Activated CD4-positive, alpha-beta memory T cell treated with anti-CD3 and anti-CD28 coated beads for 36 hours (primary cell): ENCODE measurements at places on chromosomes 1 and 21. TPM values are rescaled to one million over a fixed set of nuclear protein-coding genes. Genes with fewer than 3 reads are reported as not detected.

DNA sequence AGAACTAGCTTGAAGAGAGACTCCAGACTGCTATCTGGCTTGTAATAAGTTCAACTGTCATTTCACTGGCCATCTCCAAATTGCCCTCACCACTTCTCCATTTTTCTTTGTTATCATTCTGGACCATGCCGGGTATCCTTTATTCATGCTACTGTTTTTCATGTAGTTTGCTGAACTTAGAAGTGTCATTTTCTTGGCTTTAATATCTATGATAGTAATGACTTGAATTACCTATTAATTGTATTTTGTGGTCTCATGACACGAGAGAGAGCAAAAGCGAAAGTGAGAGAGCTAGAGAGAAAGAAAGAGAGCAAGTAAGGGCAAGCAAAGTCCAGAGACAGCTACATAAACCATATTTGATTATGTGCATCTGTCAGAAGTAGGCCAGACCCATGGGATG lies 184.9 kb upstream of the ATP1B1 start:
- H3K4me1 ChIP-seq, result peaks cover 7% of the 10 kb centered on the region
- H3K27ac ChIP-seq, result no peak overlapping the region
- peaks cover 10% of the 10 kb centered on the region for H3K27me3 ChIP-seq
- no peak for DNase-seq
- no peaks in the 10 kb centered on the region for H3K36me3 ChIP-seq
- no peak overlapping the region for H3K4me3 ChIP-seq

- H3K27ac ChIP-seq, result no peak overlapping the region
- no peaks in the 10 kb centered on the region for H3K27me3 ChIP-seq
- H3K36me3 ChIP-seq, result peaks cover 10% of the 10 kb centered on the region
- peak; percentile 13 for DNase-seq
Observed at GRCh38 chr1:247440001-247440620, 17.8 kb downstream of the OR2B11 start.

GRCh38 chr1:178933709-178934490 lies 63.0 kb upstream of the ANGPTL1 start:
- no peaks in the 10 kb centered on the region for H3K4me1 ChIP-seq
- DNase-seq, result no peak
- H3K27me3 ChIP-seq, result no peaks in the 10 kb centered on the region
- H3K27ac ChIP-seq, result no peak overlapping the region
- H3K36me3 ChIP-seq, result no peaks in the 10 kb centered on the region

GRCh38 chr1:37807555-37808368 lies at the start of the genes C1orf122 and YRDC:
Gene C1orf122 (plus strand): TSS chr1:37807790. CDS start chr1:37808405, 615 bp downstream.
Gene YRDC (minus strand): TSS chr1:37808208. CDS start chr1:37808180, 28 bp downstream.
- peaks cover 40% of the 10 kb centered on the region for H3K4me1 ChIP-seq
- DNase-seq, result peak; percentile 95
- H3K27ac ChIP-seq, result peak within 1 kb of the TSS; percentile 96
- H3K36me3 ChIP-seq, result peaks cover 32% of the 10 kb centered on the region
- no peaks in the 10 kb centered on the region for H3K27me3 ChIP-seq

GRCh38 chr1:44270686-44271628 lies 57.7 kb downstream of the DMAP1 start:
- no peak overlapping the region for H3K4me3 ChIP-seq
- no peaks in the 10 kb centered on the region for H3K36me3 ChIP-seq
- H3K27me3 ChIP-seq, result no peaks in the 10 kb centered on the region

DNA sequence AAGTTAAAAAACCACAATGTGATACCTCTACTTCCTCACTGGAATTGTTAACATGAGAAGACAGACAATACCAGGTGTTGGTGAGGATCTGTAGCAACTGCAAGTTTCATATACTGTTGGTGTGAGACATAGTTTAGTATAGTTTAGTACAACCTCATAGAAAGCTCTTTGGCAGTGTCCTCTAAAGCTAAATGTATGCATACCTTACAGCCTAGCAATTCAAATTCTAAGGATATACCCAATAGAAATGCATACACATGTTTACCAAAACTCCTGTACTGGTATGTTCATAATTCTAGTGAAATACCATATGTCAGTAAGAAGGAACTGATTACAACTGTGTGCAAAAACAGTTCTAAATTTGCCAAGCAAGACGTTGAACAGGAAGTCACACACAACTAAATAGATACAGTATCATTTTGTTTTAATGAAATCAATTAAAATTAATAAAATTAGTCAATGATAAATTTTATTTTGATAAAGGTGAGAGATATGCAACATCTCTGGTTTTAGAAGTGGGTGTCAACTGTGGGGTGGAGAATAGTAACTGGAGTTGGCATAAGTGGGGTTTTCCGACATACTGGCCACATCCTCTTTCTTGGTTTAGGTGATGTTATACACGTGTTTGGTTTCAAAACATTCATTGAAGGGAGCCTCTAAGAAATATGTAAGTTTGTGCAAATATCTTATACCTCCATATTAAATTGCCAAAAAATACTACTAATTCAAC lies 450.7 kb downstream of the PTPRC start:
- peak; percentile 41 for DNase-seq
- peaks cover 14% of the 10 kb centered on the region for H3K4me1 ChIP-seq
- peaks cover 2% of the 10 kb centered on the region for H3K36me3 ChIP-seq
- no peak overlapping the region for H3K27ac ChIP-seq
- H3K27me3 ChIP-seq, result no peaks in the 10 kb centered on the region
- no peak overlapping the region for H3K4me3 ChIP-seq

DNA sequence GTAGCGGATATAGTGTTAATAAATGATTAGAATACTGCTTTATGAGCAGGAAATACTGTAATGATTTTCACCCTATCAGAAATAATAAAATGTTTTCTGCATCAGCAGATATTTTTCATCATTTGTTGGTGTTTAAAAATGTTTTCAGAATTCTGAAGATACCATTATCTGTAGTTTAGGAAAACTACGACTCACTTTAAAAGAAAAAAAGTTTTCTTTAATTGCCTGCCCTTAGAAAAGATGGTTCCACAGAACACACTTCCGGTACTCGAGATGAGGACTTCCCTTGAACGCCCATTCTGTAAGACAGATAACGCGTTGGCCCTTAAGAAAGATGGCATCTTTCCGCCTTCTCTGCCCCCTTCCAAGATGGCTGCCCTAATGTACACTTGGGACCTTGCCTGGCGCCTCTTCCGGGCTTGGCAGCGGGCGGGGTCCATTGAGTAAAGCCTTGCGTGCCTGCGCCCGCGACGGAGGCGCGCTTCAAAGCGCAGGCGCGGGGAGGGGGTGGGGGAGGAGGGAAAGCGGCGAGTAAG lies at the start of gene SZRD1:
Gene SZRD1, plus strand, starts transcription at position 521 of the 536 bp plus-strand sequence. CDS start 16 bp downstream, outside the sequence.
- DNase-seq, result peak; percentile 98
- H3K27ac ChIP-seq, result peak within 1 kb of the TSS; percentile 100
- H3K4me3 ChIP-seq, result peak within 1 kb of the TSS; percentile 97
- H3K4me1 ChIP-seq, result peaks cover 27% of the 10 kb centered on the region

DNA sequence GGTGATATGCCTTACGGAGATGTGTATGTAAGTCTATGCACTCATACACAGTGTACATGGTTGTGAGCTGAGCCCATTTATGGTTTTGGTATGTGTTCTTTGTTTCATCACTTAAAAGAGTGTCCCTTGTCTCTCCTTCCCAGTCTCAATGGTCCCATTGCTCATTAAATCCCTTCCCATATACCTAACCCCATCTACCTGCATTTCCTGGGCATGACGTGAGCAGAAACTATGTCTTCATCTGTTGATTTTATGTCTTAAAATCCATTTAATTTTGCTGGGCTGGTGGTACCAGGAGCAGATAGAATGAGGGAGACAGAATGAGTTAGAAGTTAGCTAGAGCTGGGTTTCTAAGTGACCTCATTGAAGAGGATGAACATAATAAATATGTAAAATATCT lies 44.8 kb downstream of the ADAMTS1 start:
- no peaks in the 10 kb centered on the region for H3K36me3 ChIP-seq
- H3K27me3 ChIP-seq, result peaks cover under 1% of the 10 kb centered on the region
- no peak overlapping the region for H3K27ac ChIP-seq
- no peak for DNase-seq
- no peaks in the 10 kb centered on the region for H3K4me1 ChIP-seq

GRCh38 chr1:243415663-243416408 lies 160.0 kb downstream of the SDCCAG8 start:
- H3K27me3 ChIP-seq, result no peaks in the 10 kb centered on the region
- no peak for DNase-seq
- peaks cover 26% of the 10 kb centered on the region for H3K4me1 ChIP-seq
- H3K27ac ChIP-seq, result no peak overlapping the region
- H3K4me3 ChIP-seq, result no peak overlapping the region

DNA sequence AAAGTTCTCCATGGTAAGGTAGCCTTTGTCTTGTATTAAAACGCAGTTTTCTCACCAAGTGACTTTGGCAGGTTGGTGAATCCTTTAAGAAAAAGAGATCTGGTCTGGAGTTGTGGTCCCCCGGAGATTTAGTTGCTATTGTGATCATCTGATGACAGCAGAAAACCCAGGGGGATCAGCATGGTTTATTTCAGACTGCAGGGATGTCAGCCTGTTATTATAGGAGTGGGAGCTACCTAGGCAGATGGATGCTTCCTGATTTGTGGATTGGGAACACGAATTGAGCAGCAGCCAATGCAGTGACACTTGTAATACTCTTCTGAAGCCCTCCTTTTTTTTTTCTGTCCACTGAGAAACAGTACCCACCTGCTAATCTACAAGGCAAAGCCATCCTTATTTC lies 150.2 kb downstream of the ST6GALNAC3 start:
- H3K27ac ChIP-seq, result no peak overlapping the region
- no peak for DNase-seq
- peaks cover under 1% of the 10 kb centered on the region for H3K4me1 ChIP-seq

DNA sequence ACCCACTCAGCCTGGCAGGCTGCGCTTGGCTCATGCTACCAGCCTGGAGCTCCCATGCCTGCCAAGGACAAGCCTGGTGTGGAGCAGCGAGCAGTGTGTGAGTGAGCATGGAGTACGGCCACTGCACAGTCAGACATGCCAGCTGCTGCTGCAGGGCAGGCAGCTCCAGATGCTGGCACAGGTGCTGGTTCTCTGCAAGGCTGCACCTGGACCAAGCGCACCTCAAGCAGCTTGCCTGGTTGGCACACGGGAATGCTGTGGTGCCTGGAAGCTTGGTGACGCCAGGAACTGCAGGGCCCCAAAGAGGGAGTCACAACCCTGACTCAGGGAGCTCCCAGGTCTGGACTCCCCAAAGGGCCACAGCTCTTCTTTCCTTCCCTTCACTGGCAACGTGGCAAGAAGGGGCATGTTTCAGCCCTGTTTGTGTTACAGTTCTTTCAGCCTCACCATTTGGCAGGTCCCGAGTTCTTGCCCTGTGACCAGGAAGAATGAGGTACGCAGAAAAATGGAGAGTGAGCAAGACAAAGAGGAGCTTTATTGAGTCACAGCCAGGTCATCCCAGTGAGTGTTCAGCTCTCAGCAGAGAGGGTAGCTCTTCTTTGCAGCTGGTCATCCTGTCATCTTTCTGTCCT lies 26.1 kb downstream of the ACOT7 start:
- no peaks in the 10 kb centered on the region for H3K27me3 ChIP-seq
- H3K36me3 ChIP-seq, result peaks cover 2% of the 10 kb centered on the region
- H3K4me3 ChIP-seq, result no peak overlapping the region

- no peak for DNase-seq
- no peaks in the 10 kb centered on the region for H3K4me1 ChIP-seq
- H3K27me3 ChIP-seq, result no peaks in the 10 kb centered on the region
- H3K27ac ChIP-seq, result no peak overlapping the region
- no peaks in the 10 kb centered on the region for H3K36me3 ChIP-seq
- H3K4me3 ChIP-seq, result no peak overlapping the region
Observed at GRCh38 chr21:45499970-45500577, 42.2 kb downstream of the SLC19A1 start.

DNA sequence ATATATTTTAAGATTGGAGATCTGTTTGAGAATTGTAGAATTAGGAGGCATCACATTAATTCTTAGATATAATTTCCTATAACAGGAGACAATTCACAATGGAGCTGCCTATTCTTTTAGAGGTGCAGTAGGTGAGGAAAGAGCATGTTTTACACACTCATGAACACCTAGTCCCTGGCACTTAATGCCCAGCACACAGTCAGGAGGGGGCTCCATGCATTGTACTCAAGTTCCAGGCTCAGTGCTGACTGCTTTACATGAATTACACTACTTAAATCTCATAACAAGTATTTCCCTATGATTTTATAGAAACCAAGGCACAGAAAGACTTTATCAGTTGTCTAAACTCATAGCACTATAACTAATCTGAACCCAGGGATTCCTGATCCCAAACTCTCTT lies 360 bp upstream of the GBP3 start:
- peaks cover 47% of the 10 kb centered on the region for H3K4me1 ChIP-seq
- H3K27ac ChIP-seq, result peak overlapping the region; percentile 69
- H3K27me3 ChIP-seq, result peaks cover 5% of the 10 kb centered on the region
- peaks cover 22% of the 10 kb centered on the region for H3K36me3 ChIP-seq
- DNase-seq, result no peak

GRCh38 chr1:67350783-67351182 lies 43.1 kb downstream of the IL12RB2 start:
- H3K4me1 ChIP-seq, result peaks cover 41% of the 10 kb centered on the region
- H3K4me3 ChIP-seq, result no peak overlapping the region
- DNase-seq, result peak; percentile 82
- no peaks in the 10 kb centered on the region for H3K27me3 ChIP-seq

- DNase-seq, result no peak
- H3K27me3 ChIP-seq, result peaks cover 72% of the 10 kb centered on the region
- H3K36me3 ChIP-seq, result no peaks in the 10 kb centered on the region
- H3K27ac ChIP-seq, result no peak overlapping the region
- peaks cover 7% of the 10 kb centered on the region for H3K4me1 ChIP-seq
- H3K4me3 ChIP-seq, result no peak overlapping the region
Observed at GRCh38 chr1:34925730-34926129, 3.7 kb downstream of the DLGAP3 start.

DNA sequence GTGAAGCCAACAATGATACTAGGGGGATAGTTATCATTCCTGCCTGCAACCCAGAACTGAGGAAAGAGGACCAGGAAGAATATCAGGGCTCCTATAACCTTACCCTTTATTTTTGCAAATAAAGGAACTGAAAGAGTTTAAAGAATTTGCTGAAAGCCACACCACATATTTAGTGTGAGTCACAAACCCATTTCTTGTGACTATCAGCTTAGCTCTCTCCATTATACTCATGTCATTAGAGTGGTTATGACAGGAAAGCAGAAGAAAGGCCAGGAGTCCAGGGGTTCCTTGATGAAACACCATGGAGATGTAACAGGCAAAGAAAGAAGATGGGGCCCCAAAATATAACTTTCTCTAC lies 141.1 kb upstream of the SAMSN1 start:
- H3K27me3 ChIP-seq, result no peaks in the 10 kb centered on the region
- no peak overlapping the region for H3K4me3 ChIP-seq
- peaks cover 30% of the 10 kb centered on the region for H3K4me1 ChIP-seq
- DNase-seq, result no peak
- H3K36me3 ChIP-seq, result no peaks in the 10 kb centered on the region
- no peak overlapping the region for H3K27ac ChIP-seq

- DNase-seq, result peak; percentile 49
- peaks cover 12% of the 10 kb centered on the region for H3K36me3 ChIP-seq
- peak overlapping the region; percentile 99 for H3K27ac ChIP-seq
- peaks cover 94% of the 10 kb centered on the region for H3K4me1 ChIP-seq
- H3K27me3 ChIP-seq, result no peaks in the 10 kb centered on the region
Observed at GRCh38 chr21:35046263-35046624, 2.9 kb downstream of the RUNX1 start.

RXFP4 gene
- not detected for total RNA-seq

GBP4 gene
- total RNA-seq, result 26.5 TPM

AHCTF1 gene
- 40.3 TPM for total RNA-seq

PANK4 gene
- total RNA-seq, result 42.6 TPM

NIBAN1 gene
- 18.7 TPM for total RNA-seq

FAM131C gene
- total RNA-seq, result not detected

TMPRSS15 gene
- total RNA-seq, result not detected

PTGFRN gene
- 14.2 TPM for total RNA-seq

TTC22 gene
- 5.3 TPM for total RNA-seq

C1orf53 gene
- 0.40 TPM for total RNA-seq
